ENCODE measurements at places on chromosomes 4 and X.

- no peak for DNase-seq
Measured at GRCh38 chr4:104531390-104531789, 36.7 kb upstream of the CXXC4 start.

GRCh38 chrX:43661521-43662240, 5.6 kb downstream of the MAOA start:
- no peak for DNase-seq

DNA sequence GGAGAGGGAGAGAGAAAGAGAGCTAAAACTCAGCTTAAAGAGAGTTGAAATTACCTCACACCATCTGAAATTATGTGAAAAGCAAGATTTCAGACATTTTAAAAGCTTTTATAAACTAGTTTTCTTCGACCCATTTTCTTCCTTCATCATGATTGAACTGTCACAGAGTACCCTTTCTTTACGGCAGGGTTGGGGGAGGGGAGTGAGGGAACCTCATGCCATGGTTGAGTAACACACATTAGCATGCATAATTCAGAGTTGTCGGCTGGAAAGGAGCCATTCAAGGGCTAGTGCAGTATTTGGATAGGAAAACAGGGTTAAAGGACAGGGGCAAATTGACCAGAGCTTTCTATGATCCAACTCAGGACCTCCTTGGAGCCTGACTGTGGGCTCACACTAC, 46.2 kb downstream of the PCDH19 start:
- DNase-seq = no peak

GRCh38 chr4:13887010-13887409, 259.5 kb upstream of the BOD1L1 start:
- DNase-seq = no peak

GRCh38 chrX:30313322-30313721, 4.1 kb upstream of the NR0B1 start:
- no peak for DNase-seq

- peak; percentile 54 for DNase-seq
Measured at GRCh38 chr4:16852228-16852627, 46.2 kb downstream of the LDB2 start.

DNA sequence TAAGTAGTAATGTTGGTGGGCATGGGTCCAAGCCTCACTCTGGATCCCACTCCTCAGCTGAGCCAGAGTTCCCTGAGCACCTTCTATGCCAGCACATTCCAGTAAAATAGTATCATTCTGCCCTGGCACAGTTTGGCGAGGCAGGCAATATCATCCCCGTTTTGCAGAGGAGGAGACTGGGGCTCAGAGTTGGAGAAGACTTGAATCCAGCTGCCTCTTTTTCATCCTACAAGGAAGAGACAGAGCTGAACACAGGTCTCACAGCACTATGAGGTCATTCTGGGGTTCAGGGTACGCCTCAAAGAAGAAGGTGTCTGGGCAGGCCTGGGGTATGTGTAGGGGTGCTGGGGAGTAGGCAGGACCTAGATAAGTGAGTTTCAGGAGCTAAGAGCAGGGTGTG, 103.9 kb upstream of the STX18 start:
- no peak for DNase-seq

GRCh38 chr4:3340038-3340699, 47.3 kb downstream of the RGS12 start:
- no peak for DNase-seq

GRCh38 chr4:20251796-20252655, at the start of gene SLIT2:
Gene SLIT2, plus strand, starts transcription at chr4:20251905. Its CDS starts 1,911 bp downstream, at chr4:20253816.
- peak; percentile 91 for DNase-seq

GRCh38 chr4:155972098-155972497, 18.4 kb upstream of the CTSO start:
- peak; percentile 36 for DNase-seq

DNA sequence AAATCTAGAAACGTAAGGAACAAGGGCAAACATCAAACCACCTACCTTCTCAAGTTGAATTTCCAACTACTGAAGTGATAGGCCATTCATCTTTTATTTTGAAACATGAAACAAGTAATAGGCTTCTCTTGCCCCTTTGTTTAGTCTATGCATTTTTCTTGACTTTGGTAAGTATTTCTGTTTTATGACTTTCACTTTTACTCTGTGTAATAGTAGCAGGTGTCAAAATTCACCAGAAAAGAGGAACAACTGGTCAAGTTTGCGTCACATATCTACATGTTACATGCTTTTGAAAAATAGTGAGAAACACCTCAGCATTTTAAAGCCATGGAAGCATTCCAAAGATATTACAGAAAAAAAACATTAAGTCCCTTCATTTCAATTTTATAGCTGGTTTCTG, 157.1 kb upstream of the FTHL17 start:
- no peak for DNase-seq

GRCh38 chrX:109714340-109714958, 18.6 kb downstream of the ACSL4 start:
- DNase-seq = peak; percentile 86

- no peak for DNase-seq
Measured at GRCh38 chr4:73037057-73037456, 32.5 kb downstream of the COX18 start.

GRCh38 chr4:139924782-139925181, 229.2 kb downstream of the MAML3 start:
- DNase-seq = no peak

DNA sequence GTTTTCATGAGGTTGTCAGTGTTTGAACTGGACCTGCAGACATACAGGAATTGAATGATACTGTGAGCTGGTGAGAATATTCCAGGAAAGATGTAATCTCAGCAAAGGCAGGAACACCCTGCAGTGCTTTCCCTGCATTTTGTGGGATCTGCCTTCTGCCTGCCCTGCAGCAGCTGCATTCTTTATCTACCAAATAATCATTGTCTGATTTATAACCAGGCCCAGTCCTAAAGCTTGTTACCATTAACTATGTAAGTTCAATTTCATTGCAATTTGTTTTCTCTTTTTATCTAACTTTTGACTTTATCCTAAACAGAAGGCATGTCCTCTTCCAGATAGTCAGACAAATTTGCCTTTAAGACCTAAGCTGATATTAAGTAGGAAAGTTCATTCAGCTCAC, 99.8 kb upstream of the NOCT start:
- no peak for DNase-seq

GRCh38 chr4:88752754-88753153, 55.1 kb upstream of the NAP1L5 start:
- DNase-seq = no peak

DNA sequence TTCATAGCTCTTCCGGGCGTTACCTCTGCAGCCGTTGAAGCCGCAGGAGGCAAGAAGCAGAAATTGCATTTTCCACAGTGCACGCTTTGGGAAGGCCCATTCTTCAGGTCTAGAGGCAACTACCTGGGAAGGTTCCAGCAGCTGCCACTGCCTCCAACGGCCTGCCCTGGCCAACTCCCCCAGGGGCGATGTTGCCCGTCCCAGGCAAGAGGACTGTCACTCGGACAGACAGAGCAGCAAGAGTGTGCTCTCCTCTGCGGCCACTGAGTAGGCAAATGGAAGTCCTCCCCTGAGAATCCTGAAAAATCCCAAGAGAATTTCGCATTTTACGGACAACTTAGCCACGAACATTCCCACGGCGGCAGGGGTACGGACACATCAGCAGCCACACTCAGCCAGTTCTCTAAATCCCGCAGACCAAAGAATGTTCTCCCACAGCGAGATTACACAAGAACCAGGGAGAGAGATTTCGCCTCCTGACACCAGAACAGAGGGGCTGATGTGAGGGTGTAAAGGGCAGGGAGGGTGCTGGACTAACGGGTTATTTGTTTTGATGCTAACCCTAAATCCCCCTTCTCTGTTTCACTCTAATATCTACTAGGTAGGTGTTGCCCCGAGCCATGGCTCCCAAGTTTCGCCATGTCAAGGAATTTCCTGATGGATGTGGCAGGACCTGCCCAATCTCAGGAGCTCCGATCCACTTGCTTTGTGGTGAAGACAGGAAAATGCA, 63.8 kb downstream of the SEPSECS start:
- DNase-seq = no peak

GRCh38 chr4:41103657-41104056, 110.7 kb downstream of the APBB2 start:
- DNase-seq = no peak

DNA sequence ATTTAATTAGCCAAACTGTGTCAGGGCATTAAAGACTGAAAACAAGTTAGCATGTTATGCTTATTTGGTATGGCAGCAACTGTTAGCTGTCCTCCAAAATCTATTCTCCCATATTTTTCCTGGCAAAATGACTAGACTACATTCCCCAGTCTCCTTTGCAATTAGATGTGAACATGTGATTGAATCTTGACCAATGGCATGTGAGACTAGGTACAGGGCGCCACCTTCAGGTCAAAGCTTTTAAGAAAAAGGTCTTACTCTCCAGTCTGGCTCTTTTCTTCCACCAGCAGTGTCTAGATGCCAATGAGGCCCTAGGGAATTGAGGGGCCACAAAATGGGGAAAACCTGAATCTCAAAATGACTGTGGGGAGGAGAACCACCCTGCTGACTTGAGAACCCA, 408.2 kb downstream of the SMARCA1 start:
- peak; percentile 12 for DNase-seq

- DNase-seq = no peak
Measured at GRCh38 chr4:113316879-113317278, 267.4 kb downstream of the ANK2 start.

DNA sequence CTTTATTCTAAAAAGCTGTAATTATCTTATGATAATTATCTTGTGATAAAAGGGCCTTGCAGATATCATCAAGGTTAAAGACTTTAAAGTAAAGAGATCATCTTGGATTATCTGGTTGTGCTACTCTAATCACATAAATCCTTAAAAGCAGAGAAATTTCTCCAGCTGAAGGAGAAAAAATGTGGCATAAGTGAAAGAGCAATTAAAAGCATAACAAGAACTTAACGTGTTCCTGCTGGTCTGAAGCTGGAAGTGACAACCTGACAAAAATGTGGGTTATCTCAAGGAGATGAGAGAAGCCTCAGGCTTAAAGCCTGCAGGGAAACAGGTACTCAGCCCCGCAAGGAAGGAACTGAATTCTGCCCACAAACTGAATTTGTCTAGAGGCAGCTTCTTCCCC, 449.1 kb upstream of the NDST4 start:
- no peak for DNase-seq

DNA sequence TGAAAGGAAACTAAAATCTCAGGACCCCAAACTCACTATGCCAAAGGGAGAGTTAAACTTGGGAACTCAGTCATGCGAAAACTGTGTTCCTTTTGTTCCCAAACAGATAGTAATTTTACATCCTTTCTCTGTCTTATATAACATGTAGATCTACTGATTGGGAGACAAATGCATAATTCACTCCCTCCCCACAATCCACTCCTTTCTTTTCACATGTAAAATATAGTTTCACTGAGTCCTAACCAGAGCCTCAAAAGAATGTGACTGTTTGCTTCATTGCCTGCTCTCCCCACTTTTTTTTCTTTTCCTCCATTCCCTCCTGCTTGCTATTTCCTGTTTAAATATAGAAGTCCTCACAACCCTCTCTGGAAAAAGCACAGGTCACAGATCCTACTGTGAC, 699.3 kb upstream of the ADGRL3 start:
- no peak for DNase-seq

DNA sequence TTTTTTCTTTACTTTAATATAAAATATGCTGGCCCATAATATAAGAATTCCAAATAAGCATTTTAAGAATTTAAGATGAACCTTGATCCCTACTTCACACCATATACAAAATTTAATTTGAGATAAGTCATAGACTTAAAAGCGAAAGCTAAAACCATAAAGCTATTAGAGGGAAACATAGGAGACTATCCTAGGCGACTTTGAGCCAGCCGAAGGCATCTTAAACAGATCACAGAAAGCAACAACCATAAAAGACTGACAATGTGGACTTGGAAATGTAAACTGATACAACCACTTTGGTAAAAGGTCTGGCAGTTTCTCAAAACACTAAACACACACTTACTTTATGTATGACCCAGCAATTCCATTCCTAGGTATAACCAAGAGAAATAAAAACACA, 125.0 kb downstream of the EFHC2 start:
- no peak for DNase-seq

GRCh38 chr4:7552466-7552865, 117.7 kb upstream of the PSAPL1 start:
- no peak for DNase-seq

DNA sequence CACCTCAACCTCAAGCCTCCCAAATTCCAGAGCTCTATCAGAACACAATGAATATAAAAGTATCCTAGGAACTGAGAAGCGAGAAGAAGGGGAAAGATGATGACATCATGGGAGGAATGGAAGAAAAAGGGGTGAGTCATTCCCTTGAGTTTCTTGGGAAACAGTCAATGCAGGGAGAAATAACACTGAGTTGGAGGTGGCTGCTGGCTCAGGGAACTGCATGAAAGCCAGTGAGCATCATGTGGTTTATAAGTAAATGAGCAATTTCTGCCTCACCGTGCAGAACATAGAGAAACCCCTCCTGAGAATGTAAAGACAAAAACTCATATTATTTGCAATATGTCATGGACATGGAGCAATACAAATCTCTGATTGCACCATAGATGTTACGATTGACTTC, 73.3 kb downstream of the SHOX start:
- DNase-seq = peak; percentile 87

DNA sequence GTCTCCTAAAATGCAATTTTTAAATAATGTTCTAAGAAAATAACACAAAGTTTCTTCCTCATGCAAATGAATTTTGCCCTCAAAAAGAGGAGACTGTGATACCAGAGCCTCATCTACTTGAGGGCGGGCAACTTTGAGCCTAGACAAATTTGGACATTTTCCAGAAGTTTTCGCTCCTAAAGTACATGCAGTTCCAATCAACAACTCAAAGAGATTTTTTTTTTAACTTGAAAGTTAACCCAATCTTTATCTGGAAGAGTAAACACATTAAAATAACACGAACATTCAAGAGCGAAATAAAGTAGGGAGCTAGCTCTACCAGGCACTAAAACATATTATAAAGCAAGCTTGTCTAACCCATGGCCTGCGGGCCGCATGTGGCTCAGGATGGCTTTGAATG, 29.4 kb upstream of the FBXW7 start:
- DNase-seq = no peak

- no peak for DNase-seq
Measured at GRCh38 chr4:166064721-166065120, 191.7 kb downstream of the TLL1 start.

GRCh38 chr4:151567056-151567455, 158.1 kb downstream of the FHIP1A start:
- no peak for DNase-seq

- no peak for DNase-seq
Measured at GRCh38 chrX:37638047-37638446, 47.5 kb upstream of the XK start.

DNA sequence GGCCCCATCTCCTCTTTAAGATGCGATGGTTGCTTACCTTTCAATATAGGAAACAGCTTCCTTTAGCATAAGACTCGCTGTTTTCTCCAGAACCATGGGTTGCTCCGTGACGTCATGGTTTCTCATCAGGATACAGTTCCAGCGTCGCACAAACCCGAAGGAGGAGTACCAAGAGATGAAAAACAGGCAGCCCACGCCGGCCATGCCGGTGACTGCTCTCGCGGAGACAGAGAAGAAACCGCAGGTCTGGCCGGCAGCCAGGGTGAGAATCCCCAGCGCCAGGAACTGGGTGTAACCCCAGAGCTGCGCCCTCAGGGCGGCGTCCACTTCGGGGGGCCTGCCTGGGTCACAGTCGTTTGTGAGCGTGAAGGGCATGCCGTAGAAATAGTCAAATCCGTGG, 11.4 kb downstream of the ARSD start:
- DNase-seq = no peak

- peak; percentile 16 for DNase-seq
Measured at GRCh38 chr4:183576701-183577404, 72.0 kb downstream of the ING2 start.

GRCh38 chr4:34972189-34972588, 1272.1 kb downstream of the ARAP2 start:
- DNase-seq = no peak

GRCh38 chrX:14641681-14642655, 112.6 kb downstream of the GLRA2 start:
- no peak for DNase-seq

Data from fibroblast of skin of right quadriceps (primary cell).